ENCODE measurements at places on chromosomes 2 and 18.

DNA sequence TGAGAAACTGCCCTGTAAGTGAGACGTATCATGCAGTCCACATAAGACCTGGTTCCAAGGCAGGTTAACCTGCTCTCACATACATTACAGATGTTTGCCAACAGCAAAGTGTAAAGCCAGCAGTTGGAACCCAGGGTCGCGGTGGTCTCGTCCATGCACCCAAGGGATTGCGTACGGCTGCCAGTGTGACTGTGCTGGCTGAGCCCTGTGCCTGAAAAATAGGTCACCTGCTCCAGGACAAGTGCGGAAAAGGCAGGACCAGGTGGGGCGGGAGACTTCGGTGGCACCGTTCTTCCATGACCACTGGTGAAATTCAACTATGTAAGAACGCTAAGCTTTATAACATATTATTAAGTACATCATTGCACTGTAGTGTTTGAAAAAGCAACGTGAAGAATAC lies 110.5 kb downstream of the MBP start:
- DNase-seq: no peak

DNA sequence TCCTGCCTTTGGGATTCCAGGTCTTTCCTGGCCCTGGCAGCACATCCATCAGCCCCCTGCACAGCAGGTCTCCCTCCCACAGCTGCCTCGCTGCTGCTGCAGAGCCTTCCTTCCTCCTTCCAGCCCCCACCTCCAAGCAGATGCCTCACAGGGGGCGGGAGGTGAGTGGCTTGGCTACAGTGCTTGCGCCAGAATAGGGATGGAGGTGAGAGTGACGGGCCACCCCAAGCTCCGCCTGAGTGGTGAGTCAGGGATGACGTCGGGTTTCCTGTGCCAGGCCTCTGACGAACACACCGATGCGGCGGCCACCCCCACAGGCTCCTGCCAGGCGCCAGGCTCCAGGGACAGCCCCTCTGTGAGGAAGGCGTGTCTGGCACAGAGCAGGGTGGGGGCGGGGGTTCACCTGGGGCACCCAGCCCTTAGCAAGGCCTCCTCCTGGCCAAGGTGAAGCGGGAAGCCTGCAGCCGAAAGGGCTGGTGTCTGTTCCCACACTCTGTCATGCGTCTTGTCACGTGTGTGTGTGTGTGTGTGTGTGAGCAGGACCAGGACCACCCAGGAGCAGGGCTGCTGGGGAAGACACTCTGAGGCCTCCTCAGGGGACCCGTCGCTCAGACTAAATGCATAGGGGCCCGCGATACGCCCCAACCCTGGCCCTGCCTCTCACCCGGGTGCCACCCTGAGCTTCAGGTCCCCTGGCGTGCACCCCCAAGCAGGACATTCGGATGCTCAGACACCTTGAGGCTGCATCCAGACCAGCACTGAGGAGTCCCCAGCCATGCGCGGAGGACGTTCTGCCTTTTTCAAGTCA lies 3.4 kb upstream of the DUSP2 start:
- DNase-seq: peak; percentile 99

- DNase-seq: no peak
These were observed 1757.3 kb upstream of the PIK3C3 start for GRCh38 chr18:40197711-40198110.

DNA sequence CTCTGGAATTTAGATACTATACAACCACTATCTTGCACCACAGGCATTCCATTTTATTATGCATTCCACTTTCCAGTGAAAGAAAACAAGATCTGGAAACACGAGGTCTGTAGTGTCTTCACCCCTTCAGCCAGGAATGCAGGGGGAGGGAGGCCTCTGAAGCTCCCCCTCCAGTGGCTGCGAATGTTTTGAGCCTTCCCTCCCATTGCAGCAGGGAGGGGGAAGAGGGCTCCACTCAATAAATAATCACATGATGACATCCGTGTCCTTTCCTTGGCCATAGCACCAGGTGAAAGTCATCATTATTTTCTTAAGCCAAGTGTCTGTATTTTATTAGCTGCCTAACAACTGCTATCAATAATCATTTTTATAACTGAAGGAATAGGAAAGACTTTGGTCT lies 38.6 kb downstream of the ALPK2 start:
- DNase-seq: no peak

DNA sequence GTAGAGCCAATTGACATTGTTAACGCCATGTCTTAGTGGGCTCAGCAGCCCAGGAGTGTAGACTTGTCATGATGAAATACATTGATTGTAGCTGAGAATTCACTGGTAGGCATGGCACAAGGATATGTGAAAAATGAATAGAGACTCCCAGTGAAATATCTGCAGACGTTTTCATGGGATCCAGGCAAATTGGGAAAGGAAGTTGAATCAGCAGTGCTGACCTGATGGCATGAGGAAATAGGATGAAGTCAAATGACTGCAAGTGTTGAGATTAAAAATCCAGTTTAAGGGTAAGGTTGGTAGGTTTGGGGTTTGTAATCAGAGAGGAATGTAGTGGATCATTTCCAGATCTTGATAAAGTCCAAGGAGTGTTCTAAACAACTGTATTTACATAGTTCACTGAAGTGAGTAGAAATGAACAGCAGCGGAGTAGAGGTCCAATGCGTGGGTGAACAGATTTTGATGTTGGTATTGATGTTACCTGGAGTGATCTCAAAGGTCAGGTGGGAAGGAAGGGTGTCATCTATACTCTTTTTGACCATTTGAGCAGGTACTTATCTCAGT lies 24.6 kb downstream of the INSIG2 start:
- no peak for DNase-seq

DNA sequence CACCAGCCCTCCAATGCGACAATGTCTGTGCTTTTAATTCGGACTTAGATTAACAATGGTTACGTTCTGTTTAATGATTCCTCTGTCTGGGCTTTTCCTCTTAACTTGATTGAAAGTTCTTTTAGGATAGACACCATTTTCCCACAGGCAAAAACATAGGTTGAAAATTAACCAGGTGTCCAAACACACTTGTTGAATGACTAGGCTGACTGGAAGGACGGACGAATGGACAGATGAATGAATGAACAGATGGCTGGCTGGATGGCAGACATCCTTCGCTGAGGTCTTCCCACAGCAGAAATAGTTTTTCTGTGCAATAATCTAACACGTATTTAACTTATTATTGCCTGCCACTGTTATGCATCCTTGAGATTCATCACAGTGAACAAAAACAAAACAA lies 298.8 kb downstream of the SRBD1 start:
- DNase-seq: no peak

DNA sequence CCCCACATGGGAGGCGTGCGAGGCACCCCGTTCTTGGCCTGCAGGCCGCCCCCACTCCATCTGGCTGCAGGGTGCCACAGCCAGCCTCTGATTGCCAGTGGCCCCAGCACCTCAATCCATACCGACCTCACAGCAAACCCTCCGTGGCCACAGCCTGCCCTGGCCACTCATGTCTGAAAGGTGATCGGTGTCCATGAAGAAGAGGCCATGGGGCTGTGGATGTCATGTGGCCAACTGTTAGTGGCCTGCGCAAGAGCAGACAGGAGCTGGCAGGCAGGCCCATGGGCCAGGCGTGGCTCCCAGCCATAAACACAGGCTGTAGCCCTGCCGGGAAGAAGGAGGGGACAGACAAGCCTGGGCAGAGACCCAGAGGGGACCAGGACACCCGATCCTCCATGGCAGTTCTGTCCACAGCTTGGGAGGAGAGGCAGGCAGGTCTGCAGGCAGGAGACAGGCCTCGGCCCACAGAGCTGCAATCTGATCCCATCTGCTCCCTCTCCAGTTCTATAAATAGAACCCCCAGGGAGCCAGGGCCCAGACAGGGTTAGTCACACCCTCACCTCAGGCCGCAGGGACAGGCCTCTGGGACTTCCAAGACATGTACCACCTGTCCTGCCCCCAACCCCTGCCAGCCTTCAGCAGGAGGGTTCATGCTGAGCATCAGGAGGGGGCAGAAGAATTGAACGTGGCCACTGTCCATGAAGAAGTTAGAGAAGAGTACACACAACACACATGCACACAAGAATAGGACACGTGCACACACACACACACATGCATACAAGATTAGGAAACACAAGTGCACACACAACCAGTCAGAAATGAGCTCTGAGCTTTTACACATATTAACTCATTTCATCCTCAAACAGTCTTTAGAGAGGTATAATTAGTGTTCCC lies 16.9 kb downstream of the STEAP3 start:
- no peak for DNase-seq

GRCh38 chr2:157182204-157182709 lies 75.2 kb upstream of the GALNT5 start:
- DNase-seq: no peak

- no peak for DNase-seq
These were observed 791.9 kb upstream of the SOX11 start for GRCh38 chr2:4900242-4900641.

DNA sequence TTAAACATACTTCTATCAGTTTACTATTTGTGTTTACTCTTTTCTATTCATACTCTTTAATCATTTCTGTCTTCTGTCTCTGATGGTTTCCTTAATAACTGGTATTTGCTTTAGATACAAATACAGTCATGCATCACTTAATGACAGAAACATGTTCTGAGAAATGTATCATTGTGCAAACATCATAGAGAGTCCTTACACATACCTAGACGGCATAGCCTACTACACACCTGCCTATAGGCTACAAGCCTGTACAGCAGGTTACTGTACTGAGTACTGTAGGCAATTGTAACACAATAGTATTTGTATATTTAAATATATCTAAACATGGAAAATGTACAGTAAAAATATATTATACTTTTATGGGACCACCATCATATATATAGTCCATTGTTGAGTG lies 36.3 kb downstream of the VSNL1 start:
- DNase-seq: no peak

- DNase-seq: no peak
These were observed 195.0 kb downstream of the GCA start for GRCh38 chr2:162538967-162539366.
